Activated naive CD4-positive, alpha-beta T cell (primary cell): ENCODE measurements at places on chromosomes 7 and 10.

GRCh38 chr10:91378061-91378460 lies 32.1 kb upstream of the HECTD2 start:
- DNase-seq: no peak

GRCh38 chr7:15424468-15424867 lies 137.3 kb downstream of the AGMO start:
- no peak for DNase-seq

- DNase-seq: no peak
Observed at GRCh38 chr7:2687881-2688318, at the start of gene AMZ1. TSS of gene AMZ1 (plus strand) at chr7:2688202. CDS start at chr7:2700452, 12,250 bp downstream.

DNA sequence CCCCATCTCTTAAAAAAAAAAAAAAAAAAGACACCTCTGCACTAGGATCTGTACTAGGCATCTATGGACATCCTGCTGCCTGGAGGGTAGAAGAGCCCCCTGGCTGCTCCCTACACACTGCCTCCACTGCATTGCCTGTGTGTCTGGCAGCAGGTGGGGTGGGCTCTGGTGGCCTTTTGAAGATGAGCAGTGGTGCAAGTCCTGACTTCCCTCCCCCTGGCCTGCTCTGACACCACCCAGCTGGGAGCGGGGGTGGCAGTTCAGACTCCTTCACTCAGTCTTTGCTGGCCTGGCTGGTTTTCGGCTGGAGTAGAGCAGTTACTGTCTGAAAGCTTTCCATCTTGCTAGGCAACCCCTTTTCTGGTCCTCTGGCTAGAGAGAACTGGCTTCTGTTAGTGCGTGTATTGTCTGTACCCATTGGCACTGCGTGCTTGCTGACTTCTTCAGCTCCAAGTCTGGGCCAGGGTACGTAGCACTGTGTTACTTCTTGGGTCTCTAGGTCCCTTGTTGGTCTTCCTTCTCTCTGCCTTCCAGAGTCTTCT lies 17.6 kb downstream of the C10orf62 start:
- DNase-seq: no peak

DNA sequence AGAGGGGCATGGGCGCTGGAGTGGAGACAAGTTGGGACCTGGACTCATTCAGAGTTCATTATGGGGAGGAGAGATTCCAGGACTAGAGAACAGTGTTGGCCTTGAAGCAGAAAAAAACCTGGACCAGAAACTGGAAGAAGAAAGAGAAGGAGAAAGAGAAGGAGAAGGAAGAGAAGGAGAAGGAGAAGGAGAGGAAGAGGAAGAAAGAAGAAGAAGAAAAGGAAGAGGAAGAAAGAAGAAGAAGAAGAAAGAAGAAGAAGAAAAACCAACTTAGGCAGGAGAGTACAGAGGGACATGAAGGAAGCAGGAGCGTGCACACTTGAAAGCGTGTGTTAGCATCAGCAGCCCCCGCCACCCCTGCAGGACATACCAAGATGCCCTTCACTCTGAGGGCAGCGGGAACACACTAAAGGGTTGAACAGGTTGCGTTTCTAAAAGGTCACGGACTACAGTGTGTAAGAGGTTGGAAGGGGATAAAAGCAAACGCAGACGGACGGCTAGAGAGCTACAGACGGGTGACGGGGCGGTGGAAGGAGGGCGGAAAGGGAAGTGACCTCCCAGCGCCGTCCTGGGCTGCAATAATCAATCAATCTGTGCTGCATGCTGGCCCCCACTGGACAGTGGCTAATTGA lies 95.3 kb downstream of the SEC61G start:
- DNase-seq: no peak

DNA sequence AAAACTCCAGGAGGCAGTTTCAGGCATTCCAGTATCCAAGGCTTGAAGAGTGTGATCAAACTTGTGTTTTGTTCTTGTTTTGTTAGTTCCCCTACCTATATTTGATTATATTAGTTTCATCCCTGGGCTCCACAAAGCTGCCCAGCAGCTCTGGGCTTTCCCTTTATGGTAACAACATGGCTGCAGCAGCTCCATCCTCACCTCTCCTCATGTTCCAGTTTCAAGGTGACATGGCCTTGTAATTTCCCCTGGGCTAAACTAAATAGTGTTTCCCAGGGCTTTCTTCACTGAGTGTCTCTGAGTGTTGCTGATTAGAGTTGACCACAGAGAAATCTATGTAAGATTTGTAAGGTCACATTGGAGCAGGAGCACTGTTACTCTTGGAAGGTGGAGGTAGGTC lies 83.4 kb downstream of the MACC1 start:
- no peak for DNase-seq

GRCh38 chr10:102801496-102801895 lies 35.7 kb downstream of the CYP17A1 start:
- DNase-seq: no peak

DNA sequence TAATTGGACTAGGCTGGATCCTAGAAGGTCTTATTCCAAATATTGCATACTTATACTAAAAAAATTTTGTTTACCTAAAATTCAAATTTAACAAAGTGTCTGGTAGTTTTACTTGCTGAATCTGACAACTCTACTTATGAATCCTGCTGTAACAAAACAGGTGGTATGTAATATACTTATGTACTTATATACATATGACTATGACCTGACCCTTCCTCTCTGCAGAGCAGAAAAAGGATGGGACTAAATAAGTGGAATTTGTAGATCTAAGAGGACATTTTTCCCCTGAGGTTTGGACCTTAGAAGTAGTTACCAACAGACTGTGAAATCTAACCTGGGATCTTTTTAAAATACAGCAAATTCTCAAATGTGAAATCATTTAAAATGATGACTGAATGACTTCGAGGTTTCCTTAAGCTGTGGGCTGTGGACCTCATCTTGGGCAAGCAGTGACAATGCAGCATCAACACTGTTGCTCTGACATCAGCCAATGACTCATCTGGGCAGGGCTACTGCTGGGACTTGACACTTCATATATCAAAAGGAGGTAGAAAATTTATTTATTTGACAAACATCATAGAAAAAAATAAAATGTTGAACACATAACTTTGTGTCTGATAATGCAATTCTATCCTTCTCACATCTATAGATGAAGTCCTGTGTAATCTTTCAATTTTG lies 73.6 kb downstream of the RELN start:
- DNase-seq: no peak
